Right ventricle myocardium superior (tissue), 1 donor: ENCODE measurements at places on chromosomes 1 and 21. TPM values are rescaled to one million over a fixed set of nuclear protein-coding genes. Genes with fewer than 3 reads are reported as not detected.

- DNase-seq, result no peak
These were observed 8.4 kb upstream of the SPATA1 start for GRCh38 chr1:84497631-84498275.

- DNase-seq, result peak; percentile 77
These were observed 338 bp downstream of the ACAP3 start for GRCh38 chr1:1307261-1307922.

ATAD3A gene
- 18.5 TPM for total RNA-seq

DNA sequence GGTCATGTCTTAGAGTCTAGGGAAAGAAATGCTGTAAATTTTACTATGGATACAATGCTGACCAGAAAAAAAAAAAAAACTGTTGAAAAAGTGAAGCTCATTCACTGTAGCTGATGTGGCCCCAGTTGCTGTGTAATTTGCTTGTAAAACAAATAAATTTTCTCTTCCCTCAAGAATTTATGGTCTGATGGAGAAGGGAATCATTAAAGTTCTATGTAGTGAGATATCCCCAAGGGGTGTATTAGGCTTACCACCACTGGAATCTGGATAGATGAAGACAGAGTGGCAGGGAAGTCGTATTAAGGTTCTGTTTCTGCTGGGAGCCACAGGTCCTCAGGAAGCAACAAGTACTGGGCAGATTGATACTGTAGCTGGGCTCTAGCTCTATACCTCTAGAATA lies 860.0 kb downstream of the LTN1 start:
- DNase-seq, result no peak

DNA sequence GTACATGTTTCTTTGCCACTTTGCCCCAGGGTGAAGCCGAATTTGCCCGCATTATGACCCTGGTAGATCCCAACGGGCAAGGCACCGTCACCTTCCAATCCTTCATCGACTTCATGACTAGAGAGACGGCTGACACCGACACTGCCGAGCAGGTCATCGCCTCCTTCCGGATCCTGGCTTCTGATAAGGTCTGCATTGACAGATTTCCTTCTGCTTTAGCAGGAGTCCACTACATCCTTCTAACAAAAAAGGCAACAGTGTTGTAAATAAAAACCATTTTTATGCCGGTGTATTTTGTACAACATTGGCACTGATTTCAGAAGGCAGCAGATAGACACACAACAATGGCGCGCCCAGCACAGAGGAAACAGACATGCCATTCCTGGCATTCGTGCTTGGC lies 34.1 kb upstream of the MTR start:
- DNase-seq, result no peak

- no peak for DNase-seq
These were observed 339 bp upstream of the RNPC3 start for GRCh38 chr1:103525114-103525606.

SPRR1A gene
- not detected for total RNA-seq

- no peak for DNase-seq
These were observed 638.3 kb downstream of the MATN1 start for GRCh38 chr1:30084909-30085571.

PODN gene
- total RNA-seq, result 30.1 TPM

DNA sequence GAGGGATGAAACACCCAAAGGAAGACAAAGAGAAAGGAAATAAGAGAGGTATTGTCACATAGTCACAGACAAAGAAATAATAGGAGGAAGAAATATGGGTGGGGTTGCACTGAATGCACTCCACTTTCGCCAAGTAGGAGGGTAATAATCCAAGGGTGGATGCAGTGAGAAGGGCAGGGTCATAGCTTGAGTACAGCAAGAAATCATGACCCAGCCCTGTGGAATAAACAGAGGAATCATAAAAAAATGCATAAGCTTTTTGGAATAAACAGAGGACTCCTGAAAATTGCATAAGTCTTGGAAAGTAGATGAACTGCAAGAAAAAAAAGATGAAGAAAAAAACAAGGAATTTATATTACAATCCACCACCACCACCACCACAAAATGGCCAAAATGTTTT lies 53.1 kb upstream of the CD55 start:
- DNase-seq, result no peak

ADORA3 gene
- total RNA-seq, result 3.3 TPM

DNA sequence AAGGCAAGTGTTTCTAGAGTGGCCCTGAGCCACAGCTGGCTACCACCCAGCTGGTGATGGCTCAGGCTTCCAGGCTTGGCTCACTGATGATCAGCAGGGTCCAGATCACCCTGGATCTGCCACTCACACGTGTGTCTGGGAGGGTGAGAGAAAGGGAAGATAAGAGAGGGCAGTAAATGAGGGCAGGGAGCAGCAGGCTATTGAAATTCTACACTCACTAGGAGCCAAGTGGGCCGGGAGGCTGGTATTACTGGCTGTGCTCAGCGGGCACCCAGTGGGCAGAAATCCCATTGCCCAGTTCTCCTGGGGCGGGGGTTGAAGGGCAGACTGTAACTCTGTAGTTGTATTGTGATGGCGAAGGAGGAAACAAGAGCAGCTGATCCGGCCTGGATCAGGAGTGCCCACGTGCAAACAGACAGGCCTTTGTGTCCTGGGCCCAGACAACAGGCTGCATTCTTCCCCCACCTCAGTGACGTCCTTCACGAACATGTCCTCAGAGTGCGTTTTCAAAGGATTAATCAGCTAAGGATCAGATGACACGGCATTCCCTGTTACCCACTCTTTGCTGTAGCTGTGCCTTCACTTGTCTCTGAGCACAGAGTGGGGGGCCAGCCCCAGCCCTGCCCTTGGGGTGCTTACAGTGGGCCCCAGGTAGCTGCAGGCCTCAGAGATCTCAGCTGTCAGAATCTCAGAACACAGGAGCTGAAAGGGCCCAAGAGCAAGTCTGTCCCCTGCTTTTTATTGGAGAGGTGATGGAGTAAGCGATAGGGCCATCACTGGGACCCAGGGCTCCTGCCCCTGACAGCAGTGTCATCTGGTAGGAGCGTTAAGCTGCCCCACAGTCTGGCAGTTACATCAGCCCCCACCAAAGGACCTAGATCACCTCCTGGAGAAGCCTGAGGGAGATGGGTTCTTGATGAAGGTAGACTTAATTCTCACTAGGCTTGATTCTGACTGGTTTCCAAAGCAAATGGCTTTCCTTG lies 60.5 kb downstream of the ATP1A1 start:
- peak; percentile 79 for DNase-seq

GRCh38 chr1:40302475-40302874 lies 14.6 kb downstream of the COL9A2 start:
- no peak for DNase-seq

FAM72D gene
- 0.32 TPM for total RNA-seq

GRCh38 chr1:238264951-238265350 lies 374.2 kb upstream of the ZP4 start:
- DNase-seq, result no peak

GRCh38 chr1:31936278-31936980 lies 1.7 kb downstream of the PTP4A2 start:
- no peak for DNase-seq

GRCh38 chr1:7482077-7482476 lies 289.0 kb upstream of the VAMP3 start:
- no peak for DNase-seq

DNA sequence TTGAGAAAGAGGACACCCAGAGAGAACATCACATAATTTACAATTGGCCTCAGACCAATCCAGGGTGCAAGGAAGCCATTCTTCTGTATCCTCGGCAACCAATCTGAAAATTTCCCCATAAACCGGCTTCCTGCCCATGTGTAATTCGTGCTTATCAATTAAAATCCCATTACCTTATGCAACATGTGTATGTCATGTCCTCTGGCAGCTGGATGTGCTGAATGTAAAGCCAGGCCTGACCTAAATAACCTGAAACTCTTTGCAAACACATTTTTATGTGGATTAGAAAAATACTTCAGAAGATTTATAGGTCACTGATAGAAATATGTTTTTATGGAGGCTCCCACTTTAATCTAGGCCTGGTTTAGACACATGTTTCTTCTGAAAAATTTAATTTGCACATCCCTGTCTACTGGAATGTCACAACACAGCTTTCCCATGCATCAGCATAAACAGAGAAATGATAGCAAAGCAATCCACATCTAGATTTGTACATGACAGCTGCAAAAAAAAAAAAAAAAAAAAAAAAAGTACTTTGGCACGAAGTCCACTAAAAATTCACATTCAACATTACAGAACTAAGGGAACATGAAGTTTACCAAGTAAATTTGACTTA lies 69.4 kb upstream of the SAMSN1 start:
- no peak for DNase-seq

DNA sequence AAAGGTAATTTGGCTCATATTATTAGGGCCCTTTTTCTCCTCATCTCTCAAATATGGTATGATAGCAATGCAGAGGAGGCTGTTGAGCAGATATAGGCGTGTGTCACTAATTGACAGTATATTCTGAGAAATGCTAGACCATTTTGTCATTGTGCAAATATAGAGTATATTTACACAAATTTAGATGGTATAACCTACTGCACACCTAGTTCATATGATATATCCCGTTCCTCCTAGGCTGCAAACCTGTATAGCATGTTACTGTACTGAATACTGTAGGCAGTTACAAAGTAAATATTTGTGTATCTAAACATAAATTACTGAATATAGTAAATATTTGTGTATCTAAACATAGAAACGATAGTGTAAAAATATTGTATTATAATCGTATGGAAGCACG lies 8.6 kb downstream of the ZBTB37 start:
- no peak for DNase-seq

AMPD1 gene
- total RNA-seq, result not detected

DNA sequence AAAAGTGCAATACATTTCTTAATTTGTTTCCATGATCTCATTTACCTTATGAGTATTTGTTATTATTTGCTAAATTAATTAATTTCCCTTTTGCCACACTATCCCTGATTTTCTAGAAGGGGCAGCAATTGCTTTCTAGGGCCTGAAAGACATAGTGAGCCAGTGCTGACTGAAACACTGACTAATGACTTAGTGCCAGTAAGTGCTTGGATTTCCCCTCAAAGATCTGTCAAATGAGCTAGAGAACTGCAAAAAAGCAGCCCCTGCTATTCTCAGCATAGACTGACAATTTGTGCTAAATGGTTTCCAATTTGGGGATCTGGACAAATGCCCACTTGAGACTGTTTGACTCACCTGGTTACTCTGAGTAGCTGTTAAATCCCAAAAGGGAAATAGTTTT lies 35.6 kb upstream of the USH2A start:
- no peak for DNase-seq

DNA sequence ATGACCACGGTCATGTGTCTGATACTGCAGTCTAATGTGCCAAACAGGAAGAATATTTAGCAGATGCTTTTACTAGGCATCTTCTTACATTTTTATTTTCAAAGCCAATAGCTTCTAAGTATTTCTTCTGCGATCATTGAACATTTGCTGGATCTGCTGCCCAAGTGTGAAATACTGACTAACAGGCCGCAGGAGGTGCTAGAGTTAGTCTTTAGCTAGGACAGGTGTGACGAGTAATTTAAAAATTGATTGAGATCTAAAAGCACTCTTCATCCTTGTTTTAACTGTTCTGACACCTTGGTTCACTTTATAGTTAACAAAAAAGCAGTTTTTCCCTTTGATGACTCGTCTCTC lies 748 bp upstream of the FAM78B start:
- DNase-seq, result no peak

AMY1C gene
- not detected for total RNA-seq

DNA sequence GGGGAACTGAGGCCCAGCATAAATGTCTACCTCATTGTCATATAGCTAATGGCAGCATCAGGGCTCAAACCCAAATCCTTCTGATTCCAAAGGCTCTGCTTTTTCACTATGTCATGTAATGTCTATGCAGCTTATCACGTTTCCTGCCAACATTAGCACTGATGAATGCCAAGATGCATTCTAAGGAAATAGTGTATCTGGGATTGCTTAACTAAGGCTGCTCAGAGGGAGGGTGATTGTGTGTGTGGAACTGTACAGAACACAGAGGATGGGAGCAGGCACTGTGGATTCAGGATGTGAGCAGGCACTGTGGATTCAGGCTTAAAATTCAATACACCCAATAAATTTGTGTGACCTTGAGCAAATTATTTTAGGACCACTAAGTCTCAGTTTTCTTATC lies 456.4 kb upstream of the DEPDC1 start:
- no peak for DNase-seq

B3GALT2 gene
- total RNA-seq, result 78.4 TPM

DNA sequence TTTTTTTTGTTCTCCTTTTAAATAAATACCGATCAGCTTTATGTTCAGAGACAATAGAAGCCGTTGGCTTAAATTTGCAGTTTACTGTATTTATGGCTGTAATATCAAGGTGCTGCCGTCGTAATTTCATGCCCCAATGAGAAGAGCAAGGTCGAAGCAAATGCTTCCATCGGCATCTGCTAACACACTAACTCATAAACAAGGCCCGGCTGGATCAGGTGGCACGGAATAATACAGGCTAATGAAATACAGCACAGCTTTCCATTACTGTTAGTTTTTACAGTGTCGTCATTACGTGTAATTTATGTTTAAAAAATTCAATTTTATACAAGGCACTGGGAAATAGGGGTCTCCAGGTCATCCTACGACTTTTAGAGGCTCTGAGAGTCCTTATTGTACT lies 119.0 kb downstream of the PEX14 start:
- DNase-seq, result no peak

- no peak for DNase-seq
These were observed 23.2 kb upstream of the SLC2A1 start for GRCh38 chr1:42981871-42982270.

DNA sequence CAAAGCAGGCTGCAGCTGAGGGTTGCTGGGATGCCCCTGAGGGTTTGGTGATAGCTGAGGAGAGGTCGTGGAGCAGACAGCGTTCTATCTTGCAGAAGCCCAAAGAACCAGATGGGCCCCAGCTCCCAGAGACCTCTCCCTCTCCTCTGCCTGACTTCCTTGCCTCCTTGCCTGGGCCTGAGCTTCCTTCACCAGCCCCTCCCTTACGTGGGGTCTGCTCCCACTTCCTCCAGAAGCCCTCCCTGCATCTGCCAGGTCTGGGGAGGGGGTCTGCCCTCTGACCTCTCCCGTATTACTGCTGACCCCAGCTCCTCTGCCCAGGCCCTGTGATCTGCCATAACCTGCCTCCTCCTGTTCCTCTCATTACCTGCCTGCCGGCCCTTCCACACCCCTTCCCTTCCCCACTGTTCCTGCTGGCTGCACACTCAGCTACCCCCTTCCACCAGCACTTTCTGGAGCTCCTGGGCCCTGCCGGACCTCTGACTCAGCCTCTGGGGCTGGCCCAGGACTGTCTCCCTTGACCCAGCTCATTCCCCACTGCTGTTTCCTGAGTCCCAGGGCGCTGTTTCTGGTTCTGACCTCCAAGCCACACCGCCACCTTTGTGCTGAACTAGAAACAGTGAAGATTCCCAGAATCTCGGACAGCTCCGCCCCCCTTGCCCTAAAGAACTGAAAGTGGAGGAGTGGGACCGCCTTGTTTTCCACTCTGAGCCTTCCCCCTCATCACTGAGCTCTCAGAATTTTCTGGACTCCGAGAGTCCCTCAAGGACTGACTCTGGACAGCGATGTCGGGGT lies 237.7 kb upstream of the C1orf174 start:
- no peak for DNase-seq
